ENCODE measurements at places on chromosomes 12 and 14. TPM values are rescaled to one million over a fixed set of nuclear protein-coding genes. Genes with fewer than 3 reads are reported as not detected.

Gene PRIMA1
- polyA plus RNA-seq, result 3.7 TPM

Gene REM2
- 0.09 TPM for polyA plus RNA-seq

Gene TMEM30B
- polyA plus RNA-seq, result 2.3 TPM

- DNase-seq, result no peak
Observed at GRCh38 chr12:30624009-30624408, 71.7 kb downstream of the IPO8 start.

DNA sequence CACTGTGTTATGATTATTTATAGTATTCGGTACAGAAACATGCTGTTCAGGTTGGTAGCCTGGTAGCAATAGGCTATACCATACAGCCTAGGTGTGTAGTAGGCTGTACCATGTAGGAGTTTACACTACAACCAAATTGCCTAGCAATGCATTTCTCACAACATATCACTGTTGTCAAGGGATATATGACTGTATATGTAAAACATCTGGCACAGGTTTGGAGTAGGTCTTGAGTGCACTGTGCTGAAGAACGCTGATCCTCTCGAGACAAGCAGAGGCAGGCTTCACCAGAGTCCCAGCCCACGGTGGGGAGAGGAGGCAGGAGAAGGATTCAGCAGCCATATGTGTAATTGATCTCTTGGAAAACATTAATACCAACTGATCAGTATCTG is 15.0 kb upstream of the TBX5 start:
- DNase-seq, result no peak

- no peak for DNase-seq
Observed at GRCh38 chr14:21320913-21321312, 41.0 kb downstream of the RPGRIP1 start.

GRCh38 chr14:38964630-38965029 is 138.4 kb downstream of the SEC23A start:
- no peak for DNase-seq

DNA sequence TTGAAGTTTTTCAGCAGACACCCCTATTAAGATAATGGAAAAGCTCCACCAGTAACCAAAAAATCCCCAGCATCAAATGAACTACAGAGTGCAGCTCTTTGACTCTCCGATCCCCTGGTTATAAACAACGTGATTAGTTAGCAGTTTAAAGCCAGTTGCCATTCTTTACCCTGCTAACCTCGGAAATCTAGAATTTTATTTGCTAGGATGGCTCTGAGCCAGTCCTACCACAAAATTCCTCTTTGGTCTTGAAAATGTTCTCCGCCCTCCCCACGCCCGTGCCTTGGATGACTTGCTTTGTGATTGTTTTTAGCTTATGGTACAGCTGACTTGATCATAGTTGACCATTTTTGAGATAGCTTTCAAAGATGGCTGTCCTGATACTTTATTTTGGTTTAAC is 1.2 kb downstream of the KLHDC2 start:
- no peak for DNase-seq

DNA sequence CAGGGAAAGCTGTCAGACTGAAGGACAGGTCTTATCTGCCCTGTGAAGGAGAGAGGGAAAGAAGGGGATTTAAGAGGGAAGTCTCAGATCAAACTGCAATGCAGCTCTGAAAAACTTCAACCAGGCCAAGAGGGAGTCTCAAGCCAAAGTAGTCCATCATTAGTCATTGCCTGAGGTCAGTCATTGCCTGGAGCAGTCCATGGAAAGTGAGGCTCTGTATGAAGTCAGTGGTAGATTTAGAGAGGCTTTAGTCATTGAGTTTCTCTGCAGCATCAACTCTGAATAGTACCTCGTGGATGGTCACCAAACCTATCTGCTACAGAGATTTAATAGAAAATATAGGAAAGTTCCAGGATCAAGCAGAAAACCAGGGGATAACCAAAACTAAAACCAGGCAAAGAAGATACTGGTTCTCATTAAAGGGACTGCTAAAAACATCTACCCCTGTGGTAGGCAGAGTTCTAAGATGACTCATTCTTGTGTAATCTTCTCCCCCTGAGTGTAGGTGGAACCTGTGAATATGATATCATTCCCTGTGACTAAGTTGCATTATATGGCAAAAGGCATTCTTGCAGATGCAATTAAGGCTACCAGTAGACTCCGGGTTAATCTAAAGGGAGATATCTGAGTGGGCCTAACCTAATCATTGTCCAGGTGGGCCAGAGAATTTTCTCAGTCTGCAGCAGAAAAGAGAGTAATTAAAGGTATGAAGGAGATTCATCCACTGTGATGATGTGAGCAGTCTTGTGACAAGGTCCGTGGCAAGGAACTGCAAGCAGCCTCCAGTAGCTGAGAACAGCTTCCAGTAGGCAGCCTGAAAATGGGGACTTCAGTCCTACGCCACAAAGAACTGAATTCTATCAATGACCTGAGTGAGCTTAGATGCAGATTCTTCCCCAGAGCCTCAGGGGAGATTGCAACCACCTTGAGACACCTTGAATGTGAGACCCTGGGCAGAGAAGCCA is 123.1 kb downstream of the GALC start:
- DNase-seq, result peak; percentile 20

DNA sequence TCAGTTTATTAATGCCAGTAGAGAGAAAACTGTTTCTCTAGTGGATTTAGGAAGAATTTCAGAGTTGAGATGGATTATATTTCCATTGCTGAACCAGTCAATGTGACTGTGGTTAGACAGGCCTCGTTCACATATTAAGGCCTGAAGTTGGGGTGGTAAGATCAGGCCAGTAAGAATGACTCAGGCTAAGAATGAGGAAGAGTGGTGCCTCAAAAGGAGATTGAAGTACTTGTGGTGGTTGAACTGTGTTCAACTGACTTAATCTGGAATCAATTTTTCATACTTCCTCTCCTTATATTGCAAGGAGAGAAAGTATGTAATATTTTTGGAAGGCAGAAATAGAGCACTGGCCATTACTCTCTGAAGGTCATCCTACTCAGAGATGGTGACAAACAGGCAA is 37.8 kb upstream of the ATF7IP start:
- no peak for DNase-seq

- DNase-seq, result no peak
Observed at GRCh38 chr12:52267699-52268098, 6.7 kb upstream of the KRT86 start.

DNA sequence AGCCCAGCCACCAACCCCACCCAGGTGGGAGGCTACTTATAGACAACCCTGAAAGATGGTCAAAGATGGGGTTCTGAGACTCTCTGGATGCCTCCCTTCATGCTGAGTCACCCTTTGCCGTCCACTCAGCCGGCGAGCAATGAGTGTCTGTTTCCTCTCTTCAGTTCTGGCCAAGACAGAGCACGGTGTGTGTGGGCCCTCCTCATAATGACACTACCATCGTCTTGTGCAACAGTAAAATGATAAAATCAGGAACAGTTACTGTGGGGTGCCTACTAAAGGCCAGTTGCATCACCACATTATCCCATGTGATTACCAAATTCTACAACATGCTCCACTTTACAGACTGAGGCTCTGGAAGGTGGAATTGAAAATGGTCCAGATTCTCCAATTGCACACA is 7.0 kb upstream of the BDKRB1 start:
- no peak for DNase-seq

- no peak for DNase-seq
Observed at GRCh38 chr12:38775457-38775856, 129.9 kb downstream of the CPNE8 start.

- no peak for DNase-seq
Observed at GRCh38 chr12:14681190-14681589, 15.2 kb downstream of the GUCY2C start.

GRCh38 chr12:53757101-53757770 is 5.5 kb upstream of the CISTR start:
- DNase-seq, result peak; percentile 84

- no peak for DNase-seq
Observed at GRCh38 chr14:95462491-95462890, 54.0 kb downstream of the SYNE3 start.

- peak; percentile 39 for DNase-seq
Observed at GRCh38 chr12:67911275-67911600, 78.0 kb upstream of the IFNG-AS1 start.

GRCh38 chr14:21894003-21894897 is 220.6 kb upstream of the OR4E1 start:
- DNase-seq, result no peak

DNA sequence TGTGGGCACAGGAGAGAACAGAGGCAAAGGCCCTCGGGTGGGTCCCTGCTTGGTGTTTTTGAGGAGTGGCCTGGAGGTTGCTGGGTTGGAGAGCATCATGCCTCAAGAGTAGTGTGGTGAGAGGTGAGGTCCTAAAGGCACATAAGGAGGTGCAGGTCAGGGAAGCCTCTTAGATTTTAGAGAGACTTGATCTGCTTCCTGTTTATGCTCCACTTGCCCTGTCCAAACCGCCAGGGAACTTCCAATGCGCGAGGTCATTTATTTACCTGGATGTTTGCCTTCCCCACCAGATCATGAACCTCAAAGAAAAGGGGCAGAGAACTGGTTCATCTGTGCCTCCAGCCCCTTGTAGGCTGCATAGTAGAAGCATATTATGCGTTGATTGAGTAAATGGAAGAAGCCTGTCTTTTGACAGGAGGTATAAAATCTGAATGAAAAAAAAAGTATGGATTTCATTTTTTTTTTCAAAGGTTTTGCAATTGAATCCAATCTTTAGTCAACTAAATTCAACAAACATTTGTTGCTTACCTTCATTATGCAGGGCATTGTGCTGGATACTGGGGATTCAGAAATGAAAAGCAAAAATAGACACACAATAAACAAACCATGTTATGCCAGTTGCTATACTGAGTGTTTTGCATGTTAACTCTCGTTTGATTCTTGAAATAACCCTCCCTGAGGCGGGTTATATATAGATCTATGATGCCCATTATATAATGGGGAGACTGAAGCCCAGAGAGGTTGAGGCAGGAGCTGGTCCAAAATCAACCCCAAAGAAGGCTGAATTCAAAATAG is 485.2 kb downstream of the VRK1 start:
- no peak for DNase-seq

GRCh38 chr12:58347691-58348090 is 406.3 kb downstream of the ATP23 start:
- no peak for DNase-seq

GRCh38 chr12:81078469-81079196 is 754 bp downstream of the ACSS3 start:
- DNase-seq, result peak; percentile 27

GRCh38 chr14:50388256-50388931 is 8.3 kb downstream of the CDKL1 start:
- DNase-seq, result no peak

DNA sequence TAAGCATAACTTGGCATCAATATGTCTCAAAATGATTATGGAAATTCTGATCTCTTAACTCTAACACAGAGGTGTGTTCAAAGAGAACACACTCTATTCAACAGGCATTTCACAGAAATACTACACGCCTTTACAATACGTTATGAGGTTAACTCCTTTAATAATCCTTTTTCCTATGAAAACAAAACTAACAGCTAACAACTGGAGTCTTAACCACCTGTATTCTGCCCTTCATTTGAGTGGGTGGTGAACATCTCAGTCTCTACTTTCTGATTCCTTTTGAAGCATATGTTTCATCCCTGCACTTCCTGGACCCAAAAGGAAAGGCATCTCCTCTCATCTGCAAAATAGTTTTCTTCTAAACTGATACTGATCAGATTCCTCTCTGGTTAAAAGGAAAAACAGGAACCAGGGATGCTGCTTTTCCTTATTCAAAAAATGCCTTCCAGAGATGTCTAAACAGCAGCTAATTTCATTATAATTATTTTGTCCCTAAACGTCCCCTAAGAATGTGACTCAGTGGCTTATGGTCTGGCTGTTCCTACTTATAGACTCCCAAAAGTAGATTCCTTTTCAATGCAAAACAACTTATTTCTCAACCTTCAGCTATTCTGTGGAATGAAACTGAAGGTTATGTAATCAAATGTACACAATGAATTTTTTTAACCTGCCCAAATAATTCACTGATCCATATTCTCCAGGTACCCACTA is 24.1 kb downstream of the ITPR2 start:
- no peak for DNase-seq

DNA sequence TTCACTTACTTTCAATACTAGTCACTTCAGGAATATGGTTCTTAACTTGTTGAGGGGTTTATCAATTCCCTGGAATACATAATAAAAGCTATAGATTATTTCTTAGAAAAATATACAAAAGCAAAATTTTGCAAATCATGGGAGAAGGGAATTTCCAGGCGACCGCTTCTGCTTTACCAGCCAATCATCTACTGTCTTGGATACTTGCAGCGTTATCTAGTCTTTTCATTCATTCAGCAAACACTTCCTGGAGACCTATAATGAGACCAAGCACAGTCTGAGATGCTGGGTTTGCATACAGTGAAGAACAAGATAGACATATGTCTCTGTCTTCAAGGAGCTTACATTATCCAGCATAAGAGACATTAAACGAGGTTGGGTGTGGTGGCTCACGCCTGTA is 1.5 kb upstream of the MRPL42 start:
- DNase-seq, result no peak

- DNase-seq, result no peak
Observed at GRCh38 chr12:6233121-6233971, 33.1 kb downstream of the CD9 start.

- DNase-seq, result no peak
Observed at GRCh38 chr12:130049666-130050065, 112.6 kb upstream of the FZD10 start.
